Spleen (tissue), 13 donors: ENCODE measurements at places on chromosomes 1 and 21.

DNA sequence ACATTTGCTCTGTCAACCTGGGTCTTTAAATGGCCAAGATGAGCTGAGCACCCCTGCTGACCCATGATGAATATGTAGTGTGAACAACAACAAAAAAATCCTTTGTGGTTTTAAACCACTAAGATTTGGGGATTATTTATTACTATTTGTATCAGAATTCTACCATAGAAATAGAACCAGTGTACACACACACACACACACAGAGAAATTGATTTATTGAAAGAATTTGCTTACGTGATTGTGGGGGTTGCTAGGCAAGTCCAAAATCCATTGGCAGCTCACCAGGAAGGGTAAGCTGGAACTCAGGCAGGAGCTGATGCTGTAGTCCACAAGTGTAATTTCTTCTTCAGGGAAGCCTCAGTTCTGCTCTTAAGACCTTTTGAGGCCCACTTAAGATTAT lies 82.5 kb upstream of the MAP1LC3C start:
- DNase-seq = no peak

DNA sequence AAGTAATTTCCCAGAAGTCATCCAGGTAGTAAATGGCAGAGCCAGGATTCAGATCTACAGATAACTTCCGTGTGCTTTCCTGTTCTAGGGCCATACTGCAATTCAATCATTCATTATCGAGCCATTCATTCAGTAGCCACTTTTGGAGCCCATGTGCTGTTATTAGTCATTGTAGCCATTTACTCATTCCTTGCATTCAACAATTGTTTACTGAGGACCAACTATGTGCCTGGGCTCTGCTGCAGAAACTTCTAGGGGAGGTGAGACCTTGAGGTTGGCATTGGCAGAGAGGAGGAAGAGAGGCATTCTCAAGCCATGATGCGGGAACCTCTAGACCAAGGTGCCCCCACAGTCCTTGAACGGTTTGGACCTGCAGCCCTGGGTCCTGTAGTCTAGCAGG lies 27.9 kb downstream of the EPHB2 start:
- DNase-seq = no peak

DNA sequence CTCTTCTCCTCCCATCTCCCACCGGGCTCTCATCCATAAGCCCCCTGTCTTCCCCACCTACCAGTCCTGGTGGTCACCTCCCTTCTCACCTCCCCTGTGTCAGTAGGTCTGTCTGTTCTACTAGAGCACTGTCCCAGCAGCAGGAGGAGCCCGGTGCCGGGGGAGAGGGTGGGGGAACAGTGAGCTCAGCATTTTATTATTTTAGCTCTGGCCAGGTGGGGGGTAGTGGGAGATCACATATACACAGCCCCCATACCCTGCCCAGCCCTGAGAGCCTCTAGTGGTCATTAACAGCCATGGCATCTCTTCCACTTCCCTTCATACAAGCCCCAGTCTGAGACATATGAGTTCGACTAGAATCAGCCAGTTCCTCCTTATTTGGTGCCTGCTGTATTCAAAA lies at the start of gene TMOD4:
TSS of gene TMOD4 (minus strand) at position 119 of the 400 bp plus-strand sequence. CDS start 1,106 bp downstream, outside the sequence.
- peak; percentile 41 for DNase-seq

DNA sequence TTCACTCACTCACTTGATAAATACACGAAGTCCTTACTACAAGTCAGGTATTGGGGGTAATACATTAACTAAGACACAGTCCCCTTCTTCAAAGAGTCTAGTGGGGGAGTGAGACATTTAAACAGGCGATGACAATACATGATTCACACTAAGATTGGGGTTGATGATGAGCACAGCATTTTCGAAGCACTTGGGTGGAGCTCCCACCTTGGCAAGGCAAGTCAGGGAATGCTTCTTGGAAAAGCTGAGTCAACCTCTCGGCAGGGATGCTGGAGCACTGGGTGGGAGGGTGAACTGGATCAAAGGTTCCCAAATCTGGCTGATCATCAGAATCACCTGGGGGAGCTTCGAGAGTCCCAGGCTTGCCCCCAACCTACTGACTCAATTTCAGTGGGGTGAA lies 57.9 kb upstream of the ENAH start:
- no peak for DNase-seq

DNA sequence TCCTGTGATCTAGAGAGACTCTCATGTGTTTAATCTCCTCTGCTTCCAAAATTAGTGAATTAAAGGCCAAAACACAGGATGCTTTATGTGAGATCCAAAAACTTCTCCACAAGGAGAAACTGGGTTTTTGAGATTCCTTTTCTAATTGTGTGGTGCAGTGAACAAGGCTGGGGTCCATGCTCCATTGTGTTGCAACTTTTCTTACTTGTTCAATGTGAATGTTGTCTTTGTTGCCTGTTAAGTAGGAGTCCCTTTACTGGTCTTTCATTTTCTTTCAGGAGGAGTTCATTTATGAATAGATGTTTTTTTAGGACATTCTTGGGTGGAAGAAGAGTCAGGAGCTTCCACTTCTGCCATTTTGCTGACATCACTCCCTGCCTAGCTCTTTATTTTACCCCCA lies 40.6 kb upstream of the CFHR3 start:
- no peak for DNase-seq

GRCh38 chr1:201123866-201124265 lies 3.1 kb downstream of the ASCL5 start:
- no peak for DNase-seq

- DNase-seq = no peak
Observed at GRCh38 chr21:16419188-16419921, 689.6 kb downstream of the USP25 start.

- no peak for DNase-seq
Observed at GRCh38 chr1:45836451-45836850, 33.0 kb downstream of the MAST2 start.

DNA sequence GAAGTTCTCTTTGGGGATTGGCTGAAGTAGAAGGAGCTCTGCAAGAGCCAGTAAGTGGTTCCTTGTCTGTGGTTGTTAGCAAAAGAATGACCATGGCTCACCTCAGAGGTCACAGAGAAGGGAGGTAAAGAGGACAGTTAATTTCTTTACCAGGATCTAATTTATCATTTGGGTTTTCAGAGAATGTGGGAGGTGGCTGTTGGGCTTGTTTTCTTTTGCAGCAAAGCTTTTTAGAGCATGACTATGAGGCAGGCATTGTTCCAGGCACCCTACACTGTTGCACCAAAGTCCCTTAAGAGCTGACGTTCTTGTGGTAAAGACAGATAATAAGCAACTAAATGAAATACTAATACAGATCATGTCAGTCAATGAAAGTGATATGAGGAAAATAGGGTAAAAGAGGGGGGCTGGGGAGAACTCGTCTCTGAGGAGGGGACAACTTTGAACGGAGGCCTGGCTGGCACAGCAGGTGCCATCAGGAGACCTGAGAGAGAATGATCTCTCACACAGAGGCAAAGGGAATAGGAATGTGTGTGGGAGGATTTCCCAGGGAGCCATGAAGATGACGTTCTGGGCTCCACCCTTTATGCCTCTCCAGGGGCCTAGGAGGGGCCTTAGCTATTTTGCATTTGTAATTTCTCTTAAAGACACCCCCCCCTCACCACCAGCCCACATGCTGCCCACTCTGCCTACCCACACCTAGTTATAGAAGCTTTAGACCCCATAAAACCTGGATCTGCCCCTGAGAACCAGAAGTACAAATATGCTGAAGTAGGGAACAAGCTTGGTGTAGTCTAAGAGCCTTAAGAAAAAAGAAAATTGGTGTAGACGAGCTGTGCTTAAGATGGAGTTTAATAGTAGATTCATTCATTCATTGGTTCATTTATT lies 177.5 kb downstream of the ROR1 start:
- no peak for DNase-seq

DNA sequence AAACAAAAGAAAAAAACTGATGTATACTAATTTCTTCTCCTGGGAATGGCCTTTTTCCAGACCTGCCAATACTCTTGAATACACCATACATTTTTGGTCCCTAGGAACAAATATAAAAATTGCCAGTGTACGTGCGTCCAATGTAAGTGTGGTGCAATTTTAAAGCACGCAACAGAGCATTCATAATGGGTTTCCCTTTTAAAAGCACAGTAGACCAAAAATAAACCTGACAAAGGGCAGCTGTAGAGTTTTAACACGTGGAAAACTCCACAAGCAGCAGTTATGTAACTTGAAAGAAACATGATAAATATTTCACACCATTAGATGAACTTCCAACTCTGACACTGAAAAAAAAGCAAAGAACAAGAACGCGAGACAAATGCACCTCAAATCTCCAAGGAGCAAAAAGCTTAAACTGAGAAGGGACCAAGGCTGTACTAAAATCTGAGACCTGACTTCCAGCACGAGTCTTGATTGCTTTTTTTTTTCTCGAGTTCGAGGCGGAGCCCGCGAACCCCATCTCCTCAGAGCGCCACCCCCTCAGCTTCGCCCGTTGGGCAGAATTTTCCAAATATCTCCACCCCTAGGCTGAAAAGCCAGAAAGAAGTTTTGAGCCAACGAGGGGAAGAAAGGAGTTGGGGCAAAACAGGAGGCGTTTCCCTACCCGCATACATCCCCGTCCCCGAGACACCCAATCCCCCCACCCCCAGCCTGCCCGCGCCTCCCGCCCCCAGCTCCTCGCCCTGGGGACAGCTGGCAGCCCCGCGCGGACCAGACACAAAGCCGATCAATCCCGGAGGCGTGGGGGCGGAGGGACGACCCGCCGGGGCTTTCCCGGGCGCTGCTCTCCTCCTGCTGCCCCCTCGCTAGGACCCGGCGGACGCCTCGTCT lies at the start of gene JAM2:
TSS of gene JAM2 (plus strand) at position 599 of the 891 bp plus-strand sequence. CDS start 564 bp downstream, outside the sequence.
- no peak for DNase-seq

GRCh38 chr21:29441651-29442050 lies 142.9 kb downstream of the BACH1 start:
- no peak for DNase-seq

DNA sequence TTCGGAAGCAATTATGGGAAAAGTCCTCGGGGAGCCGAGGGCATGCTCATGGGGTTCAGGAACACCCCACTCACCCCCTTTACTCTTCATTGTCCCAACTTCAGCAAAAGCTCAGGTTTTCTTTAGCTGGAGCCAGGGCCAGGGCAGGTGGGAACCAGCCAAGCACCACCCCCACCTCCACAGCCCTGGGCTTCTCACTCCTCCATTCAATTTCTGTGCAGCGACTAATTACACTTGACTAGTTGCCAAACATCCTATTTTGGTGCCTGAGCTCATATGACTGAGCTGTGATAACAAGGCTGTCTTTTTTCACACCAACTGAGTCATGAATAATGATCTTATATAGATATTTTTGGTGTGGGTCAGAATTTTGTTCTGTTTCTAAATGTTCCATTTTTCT lies 257.2 kb upstream of the AJAP1 start:
- no peak for DNase-seq

DNA sequence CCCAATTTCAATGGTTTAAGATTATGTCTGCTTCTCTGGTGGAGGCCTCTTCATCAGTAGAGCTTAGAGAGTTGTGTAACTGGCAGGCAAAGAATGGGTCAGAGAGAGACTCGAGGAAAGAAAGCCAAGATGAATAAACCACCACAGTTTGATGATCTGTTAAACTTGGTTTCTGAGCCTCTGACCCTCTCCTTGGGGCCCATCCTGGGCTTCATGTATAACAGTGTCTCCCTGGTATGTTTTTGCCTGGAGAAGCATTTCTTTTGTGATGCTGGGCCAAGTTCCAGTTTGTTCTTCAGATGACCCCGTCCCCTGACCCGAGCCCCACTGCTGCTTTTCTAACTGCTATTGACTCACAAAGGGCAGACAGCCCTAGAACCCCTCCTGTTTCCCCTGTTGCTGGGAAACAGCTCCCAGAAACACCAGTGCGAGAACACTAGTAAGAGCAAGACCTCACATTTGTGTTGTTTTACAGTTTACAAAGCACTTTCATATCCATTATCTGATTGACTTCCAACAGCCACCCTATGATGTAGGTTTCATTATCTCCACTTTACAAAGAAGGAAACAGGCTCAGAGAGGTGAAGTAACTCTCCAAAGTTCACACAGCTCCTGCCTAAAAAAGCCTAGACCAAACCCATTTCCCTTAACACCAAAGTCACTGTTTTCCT lies 9.0 kb downstream of the CD2 start:
- DNase-seq = peak; percentile 46

GRCh38 chr1:37305108-37305507 lies 169.3 kb upstream of the ZC3H12A start:
- no peak for DNase-seq

- no peak for DNase-seq
Observed at GRCh38 chr1:162178432-162178831, 108.9 kb downstream of the NOS1AP start.

DNA sequence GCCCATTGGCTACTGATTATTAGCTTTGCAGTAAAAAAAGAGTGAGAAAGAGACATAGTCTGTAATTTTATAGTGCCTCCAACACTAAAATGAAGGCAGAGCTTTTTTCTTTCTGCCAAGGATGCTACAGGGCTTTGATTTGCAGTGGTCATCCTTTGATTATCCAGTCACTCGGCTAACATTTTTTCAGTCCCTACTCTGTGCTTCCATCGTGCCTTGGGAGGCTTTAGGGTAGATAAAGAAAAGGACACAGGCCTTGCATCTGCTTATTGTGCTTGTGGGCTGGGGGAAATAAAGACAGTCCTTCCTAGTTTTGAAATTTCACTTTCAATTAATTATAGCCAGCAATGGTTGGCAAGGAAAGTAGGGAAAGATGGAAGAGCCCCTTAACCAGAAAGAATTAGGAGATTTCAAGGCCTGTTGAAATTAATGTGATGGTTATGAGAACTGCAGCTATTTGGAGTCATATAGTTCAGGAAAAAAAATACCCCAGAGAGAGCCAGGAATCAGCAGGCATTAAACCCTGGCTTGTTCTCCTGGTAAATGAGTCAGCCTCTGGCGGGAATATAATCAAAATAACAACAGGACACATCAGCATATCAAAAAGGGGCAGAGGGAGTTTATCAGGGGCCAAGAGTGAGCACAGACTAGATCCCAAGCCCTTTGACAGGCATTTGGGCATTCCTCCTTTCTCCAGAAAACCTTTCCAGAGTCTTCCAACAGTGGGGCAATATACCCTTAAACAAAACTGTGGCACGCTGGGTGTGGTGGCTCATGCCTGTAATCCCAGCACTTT lies 27.4 kb downstream of the CACHD1 start:
- DNase-seq = no peak

GRCh38 chr1:22452481-22452957 lies 868 bp downstream of the ZBTB40 start:
- DNase-seq = no peak

DNA sequence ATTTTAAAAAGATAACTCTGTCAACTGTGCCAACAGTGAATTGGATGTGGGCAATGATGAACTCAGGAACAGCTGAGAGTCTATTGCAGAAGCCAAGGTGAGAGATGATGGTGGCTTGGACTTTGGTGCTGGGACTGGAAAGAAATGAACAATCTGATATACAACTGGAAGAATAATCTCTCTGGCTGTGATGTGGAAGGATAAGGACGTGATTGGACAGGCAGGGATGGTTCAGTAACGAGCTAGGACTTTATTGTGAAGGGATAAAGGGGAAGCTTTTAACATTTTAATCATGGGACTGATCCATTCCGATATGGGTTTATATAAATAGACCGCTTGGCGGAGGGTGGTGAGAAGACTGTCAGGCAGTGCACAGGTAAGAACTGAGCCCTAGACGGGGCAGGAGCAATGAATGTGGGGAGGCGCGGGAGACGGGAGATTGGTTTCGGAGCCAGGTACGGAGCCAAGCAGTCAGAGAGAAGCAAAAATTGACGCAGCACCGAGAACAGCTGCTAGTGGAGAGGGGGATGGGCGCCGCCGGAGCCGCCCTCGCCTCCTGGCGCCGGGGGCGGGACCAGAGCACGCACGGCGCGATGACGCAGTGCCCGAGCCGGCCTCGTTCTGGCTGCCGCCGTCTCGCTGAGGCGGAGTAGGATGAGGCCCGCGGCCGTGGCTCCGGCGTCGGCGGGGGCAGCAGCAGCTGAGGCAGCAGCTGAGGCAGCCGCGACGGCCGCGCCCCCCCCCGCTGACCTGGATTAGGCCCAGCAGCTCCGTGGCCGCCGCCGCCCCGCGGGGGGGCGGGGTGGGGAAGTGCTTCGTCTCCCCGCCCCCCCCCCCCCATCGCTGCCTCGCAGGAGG lies at the start of gene RNF11:
TSS of gene RNF11 (plus strand) at position 601 of the 858 bp plus-strand sequence. CDS start 484 bp downstream, outside the sequence.
- peak; percentile 98 for DNase-seq
